CD4-positive, alpha-beta T cell treated with Interleukin-6 at 100 ng/mL for 8 hours (primary cell): ENCODE measurements at places on chromosomes 1 and 21.

GRCh38 chr1:103074224-103074623, 34.1 kb downstream of the COL11A1 start:
- no peak for DNase-seq

- no peak for DNase-seq
These were observed 3.4 kb downstream of the LRRC71 start for GRCh38 chr1:156923670-156924477.

DNA sequence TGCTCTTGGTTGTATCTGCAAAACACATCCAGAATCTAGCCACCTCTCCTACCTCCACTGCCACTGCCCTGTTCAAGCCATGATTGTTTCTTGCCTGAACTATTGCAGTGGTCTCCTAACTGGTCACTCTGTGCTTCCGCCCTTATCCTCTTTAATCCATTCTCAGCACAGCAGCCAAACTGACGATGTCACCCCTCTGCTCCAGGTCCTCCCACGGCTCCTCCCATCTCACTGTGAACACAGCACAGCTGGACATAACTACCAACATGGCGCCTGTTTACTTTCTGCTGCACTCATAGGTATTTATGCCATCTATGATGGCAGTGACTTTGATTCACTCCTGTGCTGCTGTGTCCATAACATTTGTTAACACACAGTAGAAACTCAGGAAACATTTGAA, 406.7 kb downstream of the DISC1 start:
- no peak for DNase-seq

DNA sequence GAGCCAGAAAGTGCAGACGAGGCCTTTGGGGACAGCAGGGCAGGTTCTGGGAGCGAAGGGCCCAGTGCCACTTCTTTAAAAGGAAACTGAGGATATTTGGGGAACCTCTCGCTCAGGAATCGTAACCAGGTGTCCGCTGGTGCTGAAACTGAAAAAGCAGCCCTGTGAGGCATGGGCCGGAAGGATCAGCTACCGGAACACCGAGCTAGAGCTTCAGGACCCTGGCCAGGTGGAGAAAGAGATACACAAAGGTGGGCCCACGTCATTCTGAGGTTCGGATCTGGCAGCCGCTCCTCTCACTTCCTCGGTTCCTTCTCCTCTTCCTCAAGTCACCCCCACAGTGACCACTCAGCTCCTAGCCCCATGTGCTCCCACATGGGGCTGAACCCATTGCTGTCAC, 18.1 kb downstream of the MX2 start:
- DNase-seq: no peak

- no peak for DNase-seq
These were observed 41.3 kb upstream of the SLC19A2 start for GRCh38 chr1:169527001-169527400.
